CD4-positive, alpha-beta T cell treated with Interleukin-12 subunit alpha and Interleukin-12 subunit beta, for 1 hour (primary cell): ENCODE measurements at places on chromosomes 6 and 20.
A peak's percentile ranks its signal among the peaks of the same experiment; 100 is the strongest.

- no peak for DNase-seq
Measured at GRCh38 chr20:6784210-6784631, 16.7 kb downstream of the BMP2 start.

- DNase-seq, result peak; percentile 90
Measured at GRCh38 chr6:32984622-32985389, 16.4 kb downstream of the BRD2 start.

- DNase-seq, result peak; percentile 73
Measured at GRCh38 chr20:47272893-47273590, 83.5 kb downstream of the ZMYND8 start.

DNA sequence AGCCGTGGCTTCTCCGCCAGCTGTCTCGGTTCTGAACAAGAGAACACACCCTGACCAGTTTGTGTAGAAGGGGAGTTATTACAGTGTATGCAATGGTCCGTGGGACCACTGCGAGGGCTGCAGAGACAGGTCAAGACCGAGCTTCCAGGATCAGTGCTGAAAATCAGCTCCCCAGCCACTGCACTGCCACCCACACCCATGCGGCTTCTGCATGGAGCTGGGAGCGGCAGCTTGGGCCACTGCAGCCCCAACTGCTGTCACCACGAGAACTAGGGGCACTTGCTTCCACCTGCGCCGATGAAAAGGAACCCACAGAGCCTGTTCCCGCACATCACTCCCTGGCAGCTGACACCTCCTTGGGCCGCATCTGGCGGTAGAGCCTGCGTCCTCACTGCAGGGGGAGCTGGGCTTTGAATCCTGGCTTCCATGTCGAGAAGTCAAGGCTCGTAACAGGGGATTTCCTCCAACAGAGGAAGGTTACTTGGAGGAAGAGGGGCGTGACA lies 56.2 kb downstream of the TMEM242 start:
- DNase-seq, result no peak

DNA sequence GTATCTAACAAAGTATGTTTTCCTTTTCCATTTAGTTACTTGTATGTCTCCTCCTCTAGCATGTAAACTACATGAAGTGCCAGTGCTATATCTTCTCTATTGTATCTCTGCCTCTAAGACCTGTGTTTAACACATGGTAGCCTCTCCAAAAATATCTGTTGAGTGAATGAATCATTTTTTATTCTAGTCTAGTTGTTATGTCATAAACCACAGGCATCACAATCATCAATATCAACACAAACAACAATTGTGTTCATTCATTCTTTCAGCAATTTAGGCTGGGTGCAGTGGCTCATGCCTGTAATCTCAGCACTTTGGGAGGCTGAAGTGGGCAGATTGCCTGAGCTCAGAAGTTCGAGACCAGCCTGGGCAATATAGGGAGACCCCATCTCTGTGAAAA lies 111.6 kb upstream of the EYA4 start:
- no peak for DNase-seq

DNA sequence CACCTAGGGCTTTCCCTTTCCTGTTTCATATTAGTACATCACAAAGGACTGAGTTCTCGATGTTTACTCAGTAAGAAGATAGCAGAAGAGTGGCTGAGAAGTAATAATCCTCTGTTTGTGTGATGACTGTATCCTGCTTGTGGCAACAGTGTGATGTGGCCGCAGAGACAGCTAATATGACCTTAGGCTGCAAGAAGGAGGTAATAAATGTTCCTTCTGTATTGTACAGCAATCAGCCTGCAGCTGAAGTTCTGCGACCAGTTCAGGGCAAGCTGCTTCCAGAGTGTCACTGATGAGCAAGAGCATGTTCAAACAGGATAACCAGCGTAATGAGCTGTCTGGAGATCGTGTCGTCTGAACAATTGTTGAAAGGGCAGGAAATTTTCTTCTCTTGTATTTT lies 70.9 kb downstream of the OPN5 start:
- DNase-seq, result no peak

GRCh38 chr6:154782193-154782592 lies 49.0 kb downstream of the SCAF8 start:
- DNase-seq, result no peak

DNA sequence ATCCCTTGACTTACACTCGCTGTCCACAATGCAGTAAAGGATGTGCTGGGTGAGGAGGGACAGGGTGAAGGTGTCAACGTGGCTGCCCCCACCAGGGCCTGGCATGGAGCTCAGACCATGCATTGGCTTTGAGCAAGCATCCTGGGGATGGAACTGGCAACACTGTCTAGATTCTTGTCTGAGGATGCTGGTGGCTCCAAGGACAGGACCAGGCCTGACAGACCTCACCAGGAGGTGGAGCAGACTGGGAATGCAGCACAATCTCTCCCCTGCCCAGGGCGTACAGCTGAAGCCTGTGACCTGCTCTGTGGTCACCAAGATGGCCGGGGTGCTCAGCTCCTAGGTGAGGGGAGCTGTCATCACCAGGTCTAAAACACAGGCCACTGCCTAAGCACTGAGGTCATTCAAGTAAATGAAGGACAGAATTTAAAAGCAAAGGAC lies 50.9 kb downstream of the MYH7B start:
- DNase-seq, result no peak

- no peak for DNase-seq
Measured at GRCh38 chr6:156617376-156617775, 159.8 kb upstream of the ARID1B start.

DNA sequence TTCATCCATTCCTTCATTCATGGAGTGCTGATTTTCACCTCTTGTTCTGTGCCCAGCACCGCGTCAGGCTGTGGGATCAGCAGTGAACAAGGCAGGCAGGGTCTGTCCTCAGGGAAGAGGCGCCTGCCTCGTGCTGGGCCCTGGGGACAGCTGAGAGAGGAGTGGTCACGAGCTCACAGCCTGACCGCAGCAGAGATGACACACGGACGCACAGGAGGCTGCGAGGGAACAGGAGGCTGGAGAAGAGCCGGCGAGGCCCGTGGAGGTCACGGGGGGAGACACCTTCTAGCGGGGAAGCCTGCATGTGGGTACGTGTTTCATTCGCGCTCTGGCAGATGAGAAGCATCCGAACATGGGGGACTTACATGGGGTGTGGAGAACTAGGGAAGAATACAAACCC lies 27.5 kb downstream of the PXDC1 start:
- no peak for DNase-seq

DNA sequence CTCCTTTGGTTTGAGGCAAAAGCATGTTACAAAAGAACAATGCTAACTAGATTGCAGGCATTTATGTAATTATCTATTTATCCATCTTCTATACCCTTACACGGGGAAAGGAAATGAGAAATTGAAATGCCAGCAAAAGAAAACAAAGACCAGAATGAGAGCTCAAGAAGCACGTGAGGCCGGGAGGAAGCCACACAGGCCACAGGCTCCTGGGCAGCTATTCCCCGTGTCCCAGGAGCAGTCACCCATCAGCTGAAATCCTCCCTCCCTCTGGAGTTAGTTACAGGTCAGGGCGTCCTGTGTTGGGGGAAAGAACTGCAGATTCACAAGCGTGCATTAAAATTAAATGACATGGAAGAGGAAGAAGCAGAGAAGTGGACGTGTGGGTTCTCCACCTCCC lies 64.7 kb upstream of the RPS6KA2 start:
- no peak for DNase-seq

DNA sequence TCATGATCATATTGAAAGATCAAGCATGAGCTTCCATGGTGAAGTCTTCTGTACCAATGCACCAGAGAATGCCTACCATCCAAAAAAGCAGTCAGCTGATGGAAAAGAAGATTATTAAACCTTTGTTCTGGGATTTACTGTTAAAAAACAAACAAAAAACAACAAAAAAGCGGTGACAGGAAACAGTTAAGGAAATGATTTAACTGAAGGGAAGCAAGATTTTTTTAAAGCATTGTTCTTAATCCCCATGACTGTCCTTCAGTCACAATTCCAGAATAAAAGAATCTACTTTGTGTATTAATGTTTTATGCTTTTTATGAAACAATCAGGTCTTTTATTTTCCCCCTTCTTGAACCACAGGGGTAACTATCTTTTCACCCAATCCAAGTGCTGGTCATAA lies 23.9 kb downstream of the FAM162B start:
- DNase-seq, result no peak

DNA sequence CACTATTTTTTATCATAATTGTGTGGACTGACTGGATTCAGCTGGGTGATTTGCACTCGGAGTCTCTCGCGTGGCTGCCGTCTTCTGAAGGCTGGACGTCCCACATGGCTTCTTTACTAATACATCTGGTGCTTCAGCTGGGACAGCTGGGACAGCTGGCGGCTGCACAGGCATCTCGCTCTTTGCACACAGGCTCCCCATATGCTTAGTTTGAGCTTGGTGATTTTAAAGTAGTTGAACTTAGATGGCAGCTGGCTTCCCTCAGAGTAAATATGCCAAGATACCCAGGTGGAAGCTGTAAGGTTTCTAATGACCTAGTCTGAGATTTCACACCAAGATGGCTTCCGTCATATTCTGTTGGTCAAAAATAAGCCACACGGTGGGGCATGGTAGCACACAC lies 38.7 kb upstream of the PPP1R3G start:
- DNase-seq, result no peak

- DNase-seq, result no peak
Measured at GRCh38 chr6:41965429-41966213, 24.0 kb upstream of the CCND3 start.
